Stimulated activated CD8-positive, alpha-beta memory T cell treated with anti-CD3 and anti-CD28 coated beads, Interleukin-7, amount 100 ng/mL, for 1 hour (primary cell): ENCODE measurements at places on chromosomes 4 and X.
A peak's percentile ranks its signal among the peaks of the same experiment; 100 is the strongest.

- no peak for DNase-seq
Observed at GRCh38 chrX:51155157-51155556, 177.5 kb upstream of the NUDT10 start.

- no peak for DNase-seq
Observed at GRCh38 chr4:13243152-13243551, 241.0 kb downstream of the RAB28 start.

DNA sequence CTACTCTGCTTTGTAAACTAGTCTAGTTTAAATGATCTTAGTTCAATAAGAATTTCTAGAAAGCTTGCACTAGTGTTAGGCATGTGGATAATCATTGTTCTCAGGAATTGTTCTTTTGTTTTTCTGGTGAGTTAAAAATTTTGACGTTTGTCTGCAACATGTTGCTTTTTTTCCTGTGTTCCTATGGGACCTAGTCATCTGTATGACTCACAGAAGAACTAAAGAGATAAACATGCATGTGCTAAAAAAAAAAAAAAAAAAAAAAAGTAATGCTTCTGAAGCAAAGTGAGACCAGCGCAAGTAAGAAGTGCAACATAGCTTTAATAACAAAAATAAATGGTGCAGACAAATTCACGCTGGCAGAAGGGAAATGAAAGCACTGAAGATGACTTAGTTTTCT is 471.2 kb downstream of the IQCM start:
- no peak for DNase-seq

- no peak for DNase-seq
Observed at GRCh38 chr4:8652181-8653078, 59.9 kb downstream of the CPZ start.

- no peak for DNase-seq
Observed at GRCh38 chrX:99383786-99384185, 1026.3 kb downstream of the PCDH19 start.

DNA sequence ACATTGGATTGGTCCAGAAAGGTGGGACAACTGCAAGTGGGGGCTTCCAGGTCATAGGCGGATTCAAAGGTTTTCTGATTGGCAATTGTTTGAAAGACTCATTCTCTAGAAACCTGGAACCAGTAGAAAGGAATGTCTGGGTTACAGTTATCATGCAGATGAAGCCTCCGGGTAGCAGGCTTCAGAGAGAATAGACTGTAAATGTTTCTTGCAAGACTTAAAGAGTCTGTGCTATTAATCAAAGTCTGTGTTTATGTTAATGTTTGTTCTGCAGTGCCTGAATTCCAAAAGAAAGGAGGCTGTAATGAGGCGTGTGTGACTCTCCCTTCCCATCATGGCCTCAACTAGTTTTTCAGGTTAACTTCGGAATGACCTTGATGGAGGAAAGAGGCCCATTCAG is 43.9 kb upstream of the GC start:
- no peak for DNase-seq

DNA sequence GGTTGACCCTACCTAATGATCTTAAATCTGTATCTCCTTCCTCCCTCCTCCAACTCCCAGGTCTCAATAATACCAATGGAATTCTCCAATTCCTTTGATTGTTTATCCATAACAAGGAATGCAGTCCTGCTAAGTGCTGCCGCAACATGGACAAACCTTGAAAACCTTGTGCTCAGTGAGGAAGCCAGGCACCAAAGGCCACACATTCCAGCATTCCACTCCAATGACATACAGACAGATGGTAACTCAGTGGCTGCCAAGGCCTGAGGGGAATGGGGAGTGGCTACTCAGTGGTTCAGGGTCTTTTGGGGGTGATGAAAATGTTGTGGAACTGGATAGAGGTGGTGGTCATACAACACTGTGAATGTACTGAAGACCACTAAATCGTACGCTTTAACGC is 10.4 kb downstream of the HAUS7 start:
- DNase-seq: no peak

GRCh38 chr4:56665781-56666180 is 15.3 kb downstream of the HOPX start:
- DNase-seq: no peak

DNA sequence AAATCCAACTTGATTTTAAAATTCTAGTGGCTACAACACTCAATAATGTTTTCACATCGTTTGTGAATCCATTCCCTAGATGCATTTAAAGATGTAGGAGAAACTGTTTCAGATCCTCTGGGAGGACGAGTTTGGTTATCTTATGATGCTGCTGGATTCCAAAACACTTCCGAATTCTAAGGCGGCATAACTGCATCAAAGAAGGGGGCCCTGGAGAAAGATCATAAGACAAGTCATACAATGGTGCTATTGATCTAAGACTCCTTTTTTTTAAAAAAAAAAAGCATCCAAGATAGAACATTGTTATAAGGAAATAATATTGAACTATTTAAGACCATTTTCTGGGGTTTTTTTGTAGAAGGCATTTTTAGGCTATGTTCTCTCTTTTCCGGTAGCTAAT is 25.5 kb downstream of the ASB9 start:
- no peak for DNase-seq

DNA sequence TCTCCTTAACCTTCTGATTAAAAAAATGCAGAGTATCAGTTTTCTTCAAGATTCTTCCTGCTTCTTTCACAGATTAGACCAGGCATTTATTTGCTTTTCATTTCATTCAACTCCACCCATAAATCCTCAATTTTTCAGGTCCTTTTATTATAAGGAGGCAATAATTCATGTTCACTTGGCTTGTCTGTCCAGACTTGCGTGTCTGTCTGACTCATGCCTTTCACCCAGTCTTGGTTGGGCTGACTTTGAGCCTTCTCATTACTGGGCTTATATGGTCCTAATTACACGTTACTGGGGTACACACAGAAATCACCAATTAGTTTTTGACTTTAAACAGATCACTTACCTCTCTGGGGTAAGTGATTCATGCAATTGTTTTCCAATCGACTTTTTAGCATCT is 48.8 kb upstream of the GALNT7 start:
- DNase-seq: no peak

DNA sequence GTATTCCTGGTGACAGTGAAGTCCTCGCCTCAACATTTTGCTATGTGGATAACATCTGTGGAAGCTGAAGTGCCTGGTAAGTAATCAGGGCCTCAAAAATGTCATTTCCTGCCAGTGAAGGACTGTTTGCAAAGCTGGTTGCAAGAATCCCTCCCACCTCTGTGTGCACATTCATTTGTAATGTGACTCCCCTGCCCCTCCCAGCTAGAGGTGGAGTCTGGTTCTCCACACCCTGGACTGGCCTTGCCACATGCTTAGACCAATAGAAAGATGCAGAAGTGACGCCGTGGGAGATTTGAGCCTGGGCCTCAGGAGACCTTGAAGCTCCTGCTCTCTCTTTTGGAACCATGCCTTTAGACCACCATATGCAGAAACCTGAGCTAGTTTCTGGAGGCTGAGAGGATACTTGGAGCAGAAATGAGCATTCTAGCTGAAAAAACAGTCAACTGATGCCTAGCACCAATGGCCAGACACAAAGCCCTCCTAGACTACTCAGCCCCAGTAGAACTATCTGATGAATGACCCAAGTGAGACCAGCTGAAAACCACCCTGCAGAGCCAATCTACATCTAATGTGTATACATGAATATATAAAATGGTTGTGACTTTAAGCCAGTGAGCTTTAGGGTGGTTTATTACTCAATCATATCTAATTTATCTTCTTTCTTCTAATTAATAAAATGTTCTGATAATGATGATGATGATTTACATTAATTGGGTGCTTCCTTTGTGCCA is 47.8 kb upstream of the CRMP1 start:
- no peak for DNase-seq

DNA sequence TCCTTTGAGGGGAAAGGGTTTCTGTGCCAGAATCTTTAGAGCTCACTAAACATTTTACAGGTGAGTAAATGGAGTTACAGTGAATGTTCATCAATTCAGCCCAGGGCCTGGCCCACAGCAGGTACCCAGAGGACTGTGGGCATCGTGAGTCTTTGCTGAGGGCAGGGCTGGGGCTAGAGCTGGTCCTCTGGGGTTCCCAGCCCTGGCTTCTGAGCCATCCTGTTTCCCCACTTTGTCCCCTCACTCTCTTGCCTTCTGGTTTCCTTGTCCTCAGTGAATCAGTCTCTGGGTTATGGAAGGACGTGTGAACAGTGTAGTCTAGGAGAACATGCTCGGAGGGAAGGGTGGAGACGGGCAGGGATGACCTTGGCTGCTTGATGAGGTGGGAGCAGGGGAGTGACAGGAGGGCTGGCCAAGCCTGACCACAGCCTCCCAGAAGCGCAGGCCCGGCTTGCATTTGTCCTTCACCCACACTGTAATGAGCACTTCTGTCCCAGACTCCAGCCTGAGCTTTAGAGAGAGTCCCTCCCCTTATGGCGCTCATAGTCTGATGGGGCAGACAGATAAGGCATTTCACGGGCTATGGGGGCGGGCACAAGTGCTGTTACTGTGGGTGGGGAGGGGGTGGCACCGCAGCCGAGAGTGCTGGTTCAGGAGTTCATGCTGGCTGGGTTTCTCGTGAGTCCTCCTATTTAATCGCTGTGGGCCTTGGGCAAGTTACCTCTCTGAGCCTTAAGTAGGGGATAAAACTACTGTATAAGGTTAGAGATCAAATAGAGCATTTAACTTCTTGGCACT is 17.3 kb downstream of the TBC1D14 start:
- DNase-seq: no peak

DNA sequence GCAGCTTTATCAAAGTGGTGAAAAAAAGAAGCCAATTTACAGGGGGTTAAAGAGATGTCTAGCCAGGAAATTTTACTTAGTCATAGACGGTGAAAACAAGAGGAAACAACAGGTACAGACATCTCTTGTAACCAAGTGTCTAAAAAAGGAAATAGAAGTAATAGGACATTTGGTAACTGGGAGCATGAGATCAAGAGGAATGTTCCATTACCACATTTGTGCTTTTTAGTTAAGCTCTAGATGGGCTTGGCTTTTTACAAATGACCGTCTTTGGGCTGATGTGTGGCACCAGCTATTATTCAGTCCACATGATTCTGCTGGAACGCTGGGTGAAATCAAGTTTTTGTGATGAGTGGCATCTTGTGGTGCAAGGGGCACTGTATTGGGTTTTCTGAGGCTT is 179.5 kb downstream of the SMIM20 start:
- no peak for DNase-seq

DNA sequence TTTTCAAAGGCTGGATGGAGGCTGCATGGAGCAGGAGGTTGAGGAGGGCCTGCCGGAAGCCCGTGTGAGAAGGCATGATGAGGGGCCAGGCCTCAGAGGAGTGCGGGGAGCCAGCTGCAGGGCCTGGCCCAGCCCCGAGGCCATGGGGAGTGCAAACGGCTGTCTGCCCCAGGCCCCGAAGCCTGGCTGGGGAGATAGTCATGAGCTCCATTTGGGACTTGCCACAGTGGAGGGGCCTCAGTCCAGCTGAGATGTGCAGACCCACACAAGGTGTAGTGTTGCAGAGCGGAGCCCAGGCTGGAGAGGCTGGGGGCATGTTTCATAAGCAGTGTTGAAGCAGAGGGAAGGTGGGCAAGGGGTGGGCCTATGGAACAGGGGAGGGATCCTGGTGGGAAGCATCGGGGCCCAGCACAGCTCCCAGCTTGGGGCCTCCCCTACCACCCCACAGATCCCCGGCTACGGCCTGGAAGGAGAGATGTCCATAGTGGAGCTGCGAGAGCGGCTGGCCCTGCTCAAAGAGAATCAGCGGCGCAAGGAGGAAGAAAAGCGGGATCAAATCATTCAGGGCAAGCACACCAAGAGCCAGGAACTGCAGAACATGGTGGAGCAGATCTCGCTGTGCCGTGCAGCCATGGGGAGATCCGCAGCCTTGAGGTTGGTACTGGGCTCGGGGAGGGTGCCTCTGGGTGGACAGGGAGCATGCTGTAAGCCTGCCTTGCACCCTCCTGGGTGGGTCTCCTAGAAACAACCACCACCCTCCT is 9.1 kb upstream of the RNF4 start:
- no peak for DNase-seq

DNA sequence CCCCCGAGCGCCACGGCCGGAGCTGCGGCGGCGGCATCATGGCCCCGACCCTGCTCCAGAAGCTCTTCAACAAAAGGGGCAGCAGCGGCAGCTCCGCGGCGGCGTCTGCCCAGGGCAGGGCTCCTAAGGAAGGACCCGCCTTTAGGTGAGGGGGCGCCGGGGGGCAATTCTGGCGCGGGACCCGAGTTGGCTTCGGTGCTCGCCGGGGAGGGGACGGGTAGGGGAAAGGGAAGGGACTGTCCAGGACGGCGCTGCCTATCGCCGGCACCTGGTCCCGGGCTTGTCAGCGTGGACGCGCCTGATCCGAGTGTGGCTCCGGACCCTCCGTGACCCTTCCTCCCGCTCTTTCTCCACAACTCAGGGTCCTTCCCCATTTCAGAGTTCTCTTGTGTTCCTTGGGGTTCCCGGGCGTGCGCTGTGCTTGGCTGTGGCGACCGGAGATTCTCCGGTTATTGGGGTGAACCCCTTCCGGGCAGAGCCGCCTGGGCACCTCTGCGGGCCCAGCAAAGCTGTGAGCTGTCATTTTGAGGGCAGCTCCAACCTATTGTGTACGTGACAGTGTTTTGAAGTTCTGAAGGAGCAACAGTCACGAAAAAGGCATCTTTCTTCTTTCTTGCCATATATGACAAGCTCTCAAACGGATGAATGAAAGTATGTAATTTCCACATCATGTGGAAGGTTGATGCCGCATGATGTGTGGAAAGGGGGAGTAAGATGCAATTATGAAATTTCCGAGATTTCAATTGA is 522 bp downstream of the FNIP2 start:
- peak; percentile 16 for DNase-seq

DNA sequence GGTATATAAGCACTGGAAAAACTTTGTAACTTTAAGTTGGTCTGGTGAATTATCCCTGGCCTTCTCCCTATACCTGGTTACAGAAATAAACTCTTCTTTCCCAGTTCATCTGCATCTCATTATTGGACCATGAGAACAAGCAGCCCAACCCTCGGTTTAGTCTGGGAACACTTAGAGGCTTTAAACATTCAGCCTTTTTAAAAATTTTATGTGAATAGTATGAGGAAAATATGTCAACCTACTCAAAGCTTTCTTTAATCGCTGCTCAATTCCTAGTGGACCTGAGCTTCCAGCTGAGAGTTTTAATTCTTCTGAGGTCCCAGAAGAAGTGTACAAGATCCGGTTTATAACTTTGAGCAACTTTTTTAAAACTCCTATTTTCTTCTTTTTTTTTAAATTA is 358.6 kb upstream of the NOCT start:
- no peak for DNase-seq

GRCh38 chr4:83703752-83704151 is 167.8 kb downstream of the GPAT3 start:
- DNase-seq: no peak

DNA sequence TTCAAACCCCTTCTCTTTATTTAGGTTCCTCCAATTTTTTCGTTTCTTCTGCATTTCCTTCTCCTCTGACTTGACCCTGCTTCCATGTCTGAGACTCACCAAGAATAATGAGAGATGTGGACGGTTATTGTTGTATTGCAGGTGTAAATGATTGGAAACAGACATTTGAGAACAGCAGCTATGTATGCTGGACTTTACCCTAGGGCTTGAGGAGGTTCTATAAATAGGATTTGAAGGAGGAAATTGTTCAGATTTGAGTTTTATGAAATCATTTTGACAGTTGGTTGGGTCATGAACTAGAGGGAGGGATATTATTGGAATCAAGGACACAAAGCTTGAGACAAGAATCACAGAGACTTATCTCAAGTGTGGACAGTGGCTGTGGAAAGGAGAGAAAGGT is 614.6 kb upstream of the CPEB2 start:
- no peak for DNase-seq
